ENCODE measurements at places on chromosomes 6 and 20.
A peak's percentile ranks its signal among the peaks of the same experiment; 100 is the strongest.

DNA sequence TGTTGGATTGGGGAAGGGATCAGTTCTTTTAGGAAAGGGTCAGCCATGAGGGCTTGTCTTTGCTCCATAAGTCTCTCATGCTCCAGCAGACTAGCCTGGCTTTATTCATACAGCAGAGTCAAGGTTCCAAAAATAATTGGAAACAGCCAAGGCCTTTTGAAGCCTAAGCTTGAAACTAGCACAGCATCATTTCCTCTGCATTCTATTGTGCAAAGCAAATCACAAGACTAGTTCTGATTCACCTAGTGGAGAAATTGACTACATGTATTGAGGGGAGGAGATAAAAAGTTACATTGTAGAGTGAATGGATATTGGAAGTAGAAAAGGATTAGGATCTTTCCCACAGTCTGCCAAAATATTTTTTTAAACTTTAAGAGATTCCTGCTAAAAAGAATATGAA lies 159.3 kb upstream of the PLCB4 start:
- peak; percentile 15 for DNase-seq

DNA sequence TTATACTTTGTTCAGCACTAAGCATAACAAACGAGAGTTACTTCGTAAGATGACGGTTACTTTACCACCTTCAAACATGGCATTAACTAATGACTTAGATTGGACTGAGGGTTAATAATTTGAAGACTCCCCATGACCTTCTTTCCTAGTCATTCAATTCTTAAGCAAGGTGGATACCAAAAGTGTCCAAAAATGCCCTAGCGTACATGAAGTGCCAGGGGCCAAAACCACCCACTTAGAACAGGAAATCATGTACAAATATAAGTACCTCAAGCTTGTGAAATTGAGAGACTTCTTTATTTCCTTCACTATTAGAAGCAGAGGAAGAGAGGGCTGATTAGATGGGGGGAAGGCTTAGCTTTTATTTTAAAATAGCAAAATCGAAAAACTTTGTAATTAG lies 166.4 kb downstream of the ATXN1 start:
- DNase-seq: no peak

DNA sequence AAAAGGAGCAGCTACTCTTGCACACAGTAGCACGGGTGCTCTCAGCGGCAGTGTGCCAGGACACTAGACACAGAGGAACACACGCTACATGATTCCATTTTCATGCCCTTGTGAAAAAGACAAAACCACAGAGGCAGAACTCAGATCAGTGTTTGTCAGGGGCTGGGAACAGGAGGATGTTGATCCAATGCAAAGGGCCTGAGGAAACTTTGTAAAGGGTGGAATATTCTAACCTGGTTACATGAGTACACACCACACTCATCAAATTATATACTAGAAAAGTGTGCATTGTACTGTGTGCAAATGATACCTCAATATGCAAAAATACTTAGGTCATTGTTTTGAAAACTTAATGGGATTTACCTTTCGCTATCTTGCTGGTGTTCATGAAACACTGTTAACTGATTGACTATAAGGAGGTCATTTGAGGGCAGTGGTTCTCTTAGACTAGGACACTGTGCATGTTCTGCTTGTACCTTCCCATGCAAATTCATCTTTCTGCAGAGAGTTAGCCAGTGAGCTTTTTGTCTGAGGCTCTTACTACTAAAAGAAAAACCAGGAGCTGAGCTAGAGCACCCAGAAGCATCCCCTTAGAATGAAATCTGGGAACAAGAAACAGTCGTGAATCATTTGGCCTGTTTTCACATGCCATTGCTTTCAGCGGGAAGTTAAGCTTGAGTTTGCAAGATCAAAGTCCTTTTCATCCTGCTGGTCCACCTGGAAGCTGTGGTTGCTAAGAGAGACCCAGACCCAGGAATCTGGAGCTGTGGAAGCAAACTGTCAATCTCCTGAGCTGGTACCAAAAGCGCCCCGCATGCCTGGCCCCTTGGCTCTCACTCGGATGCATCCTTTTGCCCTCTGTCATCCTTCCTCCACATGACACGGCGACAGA lies 204.8 kb downstream of the TTLL2 start:
- no peak for DNase-seq

- no peak for DNase-seq
These were observed 407.8 kb downstream of the CBLN4 start for GRCh38 chr20:55597526-55597925.

- no peak for DNase-seq
These were observed 11.5 kb upstream of the SRC start for GRCh38 chr20:37334450-37334849.

- DNase-seq: no peak
These were observed 897.4 kb upstream of the CITED2 start for GRCh38 chr6:140271759-140272377.

- no peak for DNase-seq
These were observed 10.7 kb downstream of the SNHG17 start for GRCh38 chr20:38424401-38424800.

GRCh38 chr6:66032626-66033025 lies 325.6 kb upstream of the EYS start:
- no peak for DNase-seq

GRCh38 chr6:87357479-87358196 lies 13.0 kb downstream of the C6orf163 start:
- DNase-seq: no peak

DNA sequence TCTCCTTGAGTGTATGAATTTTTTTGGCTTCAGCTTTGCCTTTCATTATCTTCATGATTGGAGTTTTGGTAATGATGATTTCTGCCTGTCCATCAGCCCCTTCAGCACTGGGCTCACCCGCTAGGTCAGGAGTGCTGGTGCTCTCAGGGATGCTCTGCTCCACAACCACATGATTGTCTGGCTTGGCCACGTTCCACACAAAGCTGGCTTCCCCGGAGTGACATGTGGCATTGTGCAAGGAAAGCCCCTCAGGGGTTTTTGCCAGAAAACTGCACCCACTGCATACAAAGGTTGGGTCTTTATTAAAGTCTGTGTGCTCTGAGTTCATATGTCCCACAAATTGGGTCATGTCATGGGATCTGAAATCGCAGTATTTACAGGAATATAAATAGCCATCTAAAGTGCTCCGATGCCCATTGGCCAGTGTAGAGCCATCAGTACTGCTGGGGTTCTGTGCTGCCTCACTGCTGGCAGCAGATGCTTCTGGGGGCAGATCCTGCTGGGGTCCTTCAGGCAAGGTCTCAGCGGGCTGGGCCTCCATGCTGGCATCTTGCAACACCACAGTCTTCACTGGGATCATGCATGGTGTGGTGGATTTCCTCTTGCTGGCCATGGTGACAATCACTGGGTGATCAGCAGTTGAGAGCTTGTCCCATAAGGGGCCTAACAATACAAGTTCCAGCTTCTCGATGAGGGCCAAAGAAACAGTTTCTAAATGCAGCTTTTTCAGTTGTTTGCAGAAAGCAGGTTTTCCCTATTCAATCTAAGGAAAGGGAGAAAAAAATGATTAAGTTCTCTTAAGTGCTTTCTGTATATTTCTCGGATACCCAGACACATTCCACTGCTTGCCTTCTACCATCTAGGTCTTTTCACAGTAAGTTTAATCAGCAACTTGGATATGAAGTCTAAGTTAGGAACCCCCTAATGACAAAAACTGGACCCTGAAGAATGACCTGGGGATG lies 67.2 kb downstream of the PLCG1 start:
- DNase-seq: no peak

- no peak for DNase-seq
These were observed 37.6 kb upstream of the FBXL4 start for GRCh38 chr6:98985391-98985790.

DNA sequence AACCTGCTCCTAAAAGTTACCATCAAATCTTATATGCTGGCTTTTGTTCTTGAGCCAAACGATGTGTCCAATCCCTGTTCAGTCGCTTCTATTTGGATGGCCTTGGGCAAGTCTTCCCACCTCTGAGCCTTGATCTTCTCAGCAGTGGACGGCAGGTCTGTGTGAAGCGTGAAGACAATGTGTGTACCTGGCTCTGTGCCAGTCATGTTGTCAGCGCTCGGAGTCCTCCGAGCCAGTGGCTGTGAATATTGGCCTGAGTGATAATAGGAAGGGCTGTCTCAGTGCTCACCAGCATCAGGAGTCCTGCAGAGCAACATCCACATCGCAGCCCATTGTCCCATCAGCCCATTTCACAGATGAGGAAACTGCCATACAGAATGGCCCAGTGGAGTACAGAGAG lies 219.0 kb downstream of the CDC5L start:
- DNase-seq: no peak

GRCh38 chr6:169845426-169846285 lies 94.2 kb downstream of the ERMARD start:
- no peak for DNase-seq

GRCh38 chr6:93974332-93974731 lies 555.0 kb upstream of the EPHA7 start:
- DNase-seq: no peak

DNA sequence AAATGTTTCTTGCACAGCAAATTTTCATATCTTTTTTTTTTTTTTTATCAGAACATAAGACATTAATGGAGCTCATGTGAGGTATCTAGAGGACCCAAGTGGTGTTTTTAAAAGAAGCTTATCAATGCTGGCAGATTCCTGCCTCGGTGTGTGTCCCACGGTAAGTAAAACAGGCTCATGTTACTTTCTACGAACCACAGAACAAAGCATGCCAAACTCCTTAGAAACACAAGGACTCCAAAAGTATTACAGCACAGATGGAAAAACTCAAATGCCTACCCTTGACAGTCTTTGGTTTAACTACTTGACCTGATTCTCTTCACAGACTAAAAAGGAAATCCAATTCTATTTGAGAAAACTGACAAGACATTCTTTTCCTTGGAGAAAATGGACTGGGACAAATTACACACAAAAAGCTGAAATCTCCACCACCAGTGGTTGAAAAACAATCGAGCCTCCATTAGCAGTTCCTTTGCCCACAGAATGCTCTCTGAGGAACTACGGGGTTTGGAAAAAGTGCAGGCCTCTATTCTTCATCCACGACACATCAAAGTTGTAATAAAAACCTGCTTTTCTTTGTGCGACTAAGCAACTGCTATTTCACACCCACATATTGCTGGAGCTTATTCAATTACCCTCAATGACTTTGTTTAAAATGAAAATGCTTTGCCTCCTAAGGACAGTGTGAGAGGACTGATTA lies 5.4 kb downstream of the METTL24 start:
- peak; percentile 27 for DNase-seq

GRCh38 chr20:61661025-61661424 lies 404.7 kb downstream of the TAF4 start:
- no peak for DNase-seq

GRCh38 chr6:83354747-83355146 lies 76.1 kb downstream of the ME1 start:
- DNase-seq: no peak

DNA sequence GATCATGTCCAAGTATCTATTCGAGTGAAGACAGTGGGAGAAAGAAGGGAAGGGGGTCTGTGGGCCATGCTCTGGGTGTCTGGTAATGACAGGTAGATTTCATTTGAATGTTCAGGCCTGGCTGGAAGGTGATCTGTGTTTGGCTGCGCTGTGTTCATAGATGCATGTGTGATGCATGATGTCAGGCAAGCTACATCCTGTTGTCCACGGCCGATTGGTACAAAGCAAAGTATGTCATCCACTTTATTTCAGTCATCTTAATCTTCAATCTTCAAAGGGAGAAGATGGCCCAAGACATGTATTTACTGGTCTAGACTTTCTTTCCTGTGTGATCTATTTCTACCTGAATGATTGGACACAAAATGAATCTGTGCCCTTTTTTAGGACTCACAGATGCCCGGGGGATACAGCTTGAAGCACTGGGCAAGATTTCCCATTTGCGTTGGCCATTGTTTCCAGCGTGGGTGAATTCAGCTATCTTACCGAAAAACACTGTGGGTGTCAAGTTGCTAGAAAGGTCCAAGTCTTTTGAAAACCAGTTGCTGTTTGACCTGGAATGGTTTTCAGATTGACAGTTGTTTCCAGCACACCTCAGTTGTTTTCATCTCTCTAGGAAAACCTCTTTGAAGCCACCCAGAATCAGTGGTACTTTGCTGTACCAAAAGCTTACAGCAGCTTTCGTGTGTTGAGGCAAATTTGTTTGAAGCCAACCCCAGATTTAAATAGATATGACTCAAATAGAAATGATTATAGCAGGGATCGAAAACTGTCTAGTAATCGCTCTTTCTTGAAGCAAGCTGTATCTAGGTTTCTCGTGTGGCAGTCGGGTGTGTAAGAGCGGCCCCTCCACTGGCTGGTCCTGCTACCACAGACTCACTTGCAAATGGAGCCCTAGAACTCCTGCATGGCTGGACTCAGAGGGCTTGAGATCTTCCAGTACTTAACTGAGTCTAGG lies 27.2 kb downstream of the DUSP22 start:
- DNase-seq: no peak

- DNase-seq: no peak
These were observed 296.5 kb downstream of the SLC35F1 start for GRCh38 chr6:118203545-118203944.

GRCh38 chr20:22819112-22819511 lies 216.0 kb upstream of the SSTR4 start:
- no peak for DNase-seq

DNA sequence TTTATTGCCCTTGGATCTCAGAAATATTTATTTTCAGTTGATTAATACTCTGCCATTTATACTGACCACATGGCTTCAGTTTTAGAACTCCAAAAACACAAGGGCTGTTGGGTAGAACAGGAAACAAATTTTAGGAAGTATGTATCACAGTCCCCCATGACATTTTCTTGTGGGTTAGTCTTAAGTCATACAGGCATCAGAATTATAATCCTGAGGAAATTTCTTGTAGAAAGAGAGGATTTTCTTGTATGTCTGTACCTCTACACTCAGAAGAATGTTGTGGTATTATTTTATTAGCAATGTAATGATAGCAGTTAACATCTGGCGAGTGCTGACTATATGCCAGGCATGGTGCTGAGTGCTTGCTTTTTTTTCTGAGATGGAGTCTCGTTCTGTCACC lies 302.9 kb downstream of the CLIC5 start:
- no peak for DNase-seq

DNA sequence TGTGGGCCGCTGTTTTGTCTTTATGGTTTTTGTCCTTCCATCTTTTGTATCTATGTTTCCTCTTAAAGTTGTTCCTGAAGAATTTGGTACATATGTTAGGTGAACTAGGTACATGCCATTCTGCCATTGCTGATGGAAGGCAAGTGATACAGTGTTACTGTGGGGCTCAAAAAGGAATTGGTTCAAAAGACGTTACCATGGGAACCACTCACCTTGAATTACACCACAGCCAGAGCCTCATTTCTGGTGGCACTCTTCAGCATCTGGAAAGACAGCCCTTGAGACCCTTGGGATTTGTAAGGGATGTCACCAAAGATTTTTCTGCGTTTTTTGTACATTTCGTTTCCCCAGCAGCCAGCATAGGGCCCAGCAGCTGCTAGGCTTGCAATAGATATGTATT lies 31.9 kb downstream of the TMEM181 start:
- DNase-seq: no peak
